ENCODE measurements at places on chromosomes 3 and 15.

DNA sequence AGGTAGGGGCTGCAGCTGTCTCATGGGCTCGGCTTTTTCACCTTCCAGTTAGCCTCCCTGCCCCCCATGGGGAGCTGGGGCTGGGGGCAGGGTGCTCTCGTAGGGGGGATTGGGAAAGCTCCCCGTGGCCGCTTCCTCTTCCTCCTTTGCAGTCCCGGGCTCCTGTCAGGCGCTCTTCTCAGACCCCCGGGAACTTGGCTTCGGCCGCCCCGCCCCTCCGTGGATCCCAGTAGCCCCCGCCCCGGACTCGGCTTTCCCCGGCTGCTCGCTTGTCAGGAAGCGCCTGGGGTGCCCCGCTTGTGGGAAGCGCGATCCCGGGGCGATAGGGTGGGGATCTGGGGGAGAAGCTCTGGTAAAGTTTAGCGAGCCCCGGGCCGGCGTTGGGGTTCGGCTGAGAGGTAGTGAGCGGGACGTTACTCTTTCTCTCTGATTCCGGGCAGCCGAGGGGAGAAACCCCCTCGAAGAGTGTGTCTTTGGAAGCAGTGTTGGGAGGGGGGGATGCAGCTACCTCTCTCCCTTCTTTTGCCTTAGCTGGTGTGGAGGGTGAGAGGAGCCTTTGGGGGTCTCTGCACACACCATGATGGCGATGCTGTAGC, 611 bp downstream of the PIAS1 start:
- DNase-seq, result peak; percentile 3

DNA sequence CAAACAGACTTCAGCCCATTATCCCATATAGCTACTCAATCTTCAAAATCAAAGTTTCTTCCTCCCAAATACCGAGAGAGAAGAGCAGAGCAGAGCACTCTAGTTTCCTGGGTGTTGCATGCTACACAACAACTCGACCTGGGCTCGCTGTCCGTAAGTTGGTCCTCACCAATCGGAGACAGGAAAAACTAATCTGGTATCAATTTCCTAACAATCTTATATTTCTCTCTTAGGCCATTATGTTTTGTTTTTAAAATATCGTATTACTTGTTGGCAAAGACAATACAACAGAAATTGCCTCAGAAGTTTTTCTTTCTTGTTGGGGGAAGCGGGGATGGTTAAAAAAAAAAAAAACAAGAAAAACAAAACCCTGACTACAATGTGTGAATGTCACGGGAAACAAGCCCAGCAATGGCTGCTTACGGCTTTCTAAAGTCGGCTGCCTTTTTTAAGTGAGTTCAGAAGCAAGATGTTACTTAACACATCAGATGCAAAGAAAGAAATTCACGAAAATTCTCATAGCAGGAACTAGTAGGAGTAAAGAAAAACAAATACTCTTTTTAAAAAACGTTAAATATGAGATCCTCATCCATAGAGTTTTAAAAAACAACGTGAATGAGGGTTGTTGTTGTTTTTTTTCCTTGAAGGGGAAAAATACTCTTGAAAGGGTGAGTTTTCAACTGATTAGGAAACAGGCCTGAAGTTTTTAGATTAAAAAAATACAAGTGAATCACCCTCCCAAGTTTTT, 1.9 kb downstream of the VGLL4 start:
- DNase-seq, result no peak

GRCh38 chr3:55296030-55296429, 191.1 kb downstream of the WNT5A start:
- no peak for DNase-seq

- no peak for DNase-seq
Measured at GRCh38 chr15:101440846-101441590, 48.5 kb downstream of the PCSK6 start.

Measured in stimulated activated CD4-positive, alpha-beta T cell treated with anti-CD3 and anti-CD28 coated beads, Interleukin-2, amount 100 ng/mL, for 4 hours (primary cell).